ENCODE measurements at places on chromosomes 7 and 10.

DNA sequence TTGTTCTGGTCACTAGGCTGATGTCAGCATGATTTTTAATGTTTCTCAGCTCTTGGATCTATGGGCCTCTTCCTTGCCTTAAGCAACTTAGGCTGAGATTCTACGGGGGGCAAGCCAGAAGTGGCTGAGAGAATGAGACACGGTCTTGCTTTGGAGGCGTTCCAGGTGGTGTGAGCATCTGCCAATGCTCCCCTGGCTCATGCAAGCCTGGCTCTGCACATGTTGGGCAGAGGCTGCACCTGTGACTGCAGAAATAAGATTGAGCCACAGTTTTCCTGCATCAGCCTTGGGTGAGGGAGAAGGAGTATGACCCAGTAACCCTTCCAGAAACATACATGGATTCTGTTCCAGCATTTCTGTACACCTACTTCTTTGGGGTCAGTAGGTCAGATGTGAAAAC, 41.9 kb downstream of the C10orf120 start:
- DNase-seq: no peak

DNA sequence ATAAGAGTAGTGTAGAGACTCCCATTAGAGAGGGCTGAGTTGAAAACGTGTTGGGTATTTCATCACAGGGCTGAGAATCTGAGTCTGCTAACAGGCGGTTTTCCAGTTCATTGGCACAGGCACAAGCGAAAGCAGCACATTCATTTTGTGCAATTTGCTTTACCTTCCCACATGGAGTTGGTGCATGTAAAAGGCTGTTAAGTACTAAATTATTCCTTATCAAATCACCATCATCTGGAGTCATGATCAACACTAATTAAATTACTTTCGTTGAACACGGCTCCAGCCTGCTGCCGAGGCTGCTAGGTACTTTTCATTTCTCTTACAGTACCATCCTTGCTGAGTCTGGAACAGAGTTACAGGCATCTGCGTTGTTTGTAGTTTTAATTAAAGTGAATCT, 43.8 kb downstream of the ETV1 start:
- DNase-seq: no peak

- no peak for DNase-seq
These were observed 38.4 kb upstream of the ZNF138 start for GRCh38 chr7:64755865-64756264.

DNA sequence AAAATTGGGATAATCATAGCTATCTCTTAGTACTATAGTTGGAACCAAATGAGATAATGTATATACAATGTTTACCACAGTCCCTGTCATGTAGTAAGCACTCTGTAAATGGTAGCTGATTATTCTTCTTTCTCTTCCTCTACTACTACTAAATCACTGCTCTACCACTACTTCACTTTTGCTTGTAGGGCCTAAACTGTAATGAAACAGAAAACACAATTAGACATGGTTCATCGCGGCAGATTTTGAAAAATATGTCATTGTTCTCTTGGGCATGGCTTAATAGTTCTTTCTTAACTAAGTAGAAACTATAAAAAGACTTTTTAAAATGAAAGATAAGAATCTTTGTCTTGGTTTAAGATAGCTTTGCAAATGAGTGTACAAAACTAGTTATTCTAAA, 34.9 kb downstream of the R3HCC1L start:
- DNase-seq: no peak

Data from hypothalamus (tissue), 51 donors.